ENCODE measurements at places on chromosomes 12 and 14.

- DNase-seq: no peak
Measured at GRCh38 chr12:132505105-132505851, 15.3 kb downstream of the FBRSL1 start.

- DNase-seq: no peak
Measured at GRCh38 chr12:115204957-115205754, 521.2 kb upstream of the TBX3 start.

DNA sequence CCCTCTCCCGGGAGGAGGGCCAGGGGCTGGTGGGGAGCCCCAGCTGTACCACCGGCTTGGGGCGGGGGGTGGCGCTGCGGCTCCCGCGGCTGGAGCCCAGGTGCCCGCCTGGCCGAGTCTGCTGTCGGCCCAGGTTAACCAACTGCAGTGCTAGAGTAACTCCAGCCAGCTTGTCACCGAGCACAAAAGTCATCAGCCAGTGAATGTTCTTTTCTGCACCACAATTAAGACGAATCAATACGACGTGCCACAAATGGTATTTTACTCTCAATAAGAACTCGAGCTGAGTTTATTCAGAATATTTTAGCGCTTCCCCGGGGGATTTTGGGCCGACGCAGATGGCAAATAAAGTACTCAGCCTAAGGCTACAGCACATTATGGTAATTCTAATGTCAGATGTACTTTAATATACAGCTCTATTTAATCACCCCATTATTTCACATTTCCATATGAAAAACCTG, 83.2 kb downstream of the BCL11B start:
- DNase-seq: no peak

DNA sequence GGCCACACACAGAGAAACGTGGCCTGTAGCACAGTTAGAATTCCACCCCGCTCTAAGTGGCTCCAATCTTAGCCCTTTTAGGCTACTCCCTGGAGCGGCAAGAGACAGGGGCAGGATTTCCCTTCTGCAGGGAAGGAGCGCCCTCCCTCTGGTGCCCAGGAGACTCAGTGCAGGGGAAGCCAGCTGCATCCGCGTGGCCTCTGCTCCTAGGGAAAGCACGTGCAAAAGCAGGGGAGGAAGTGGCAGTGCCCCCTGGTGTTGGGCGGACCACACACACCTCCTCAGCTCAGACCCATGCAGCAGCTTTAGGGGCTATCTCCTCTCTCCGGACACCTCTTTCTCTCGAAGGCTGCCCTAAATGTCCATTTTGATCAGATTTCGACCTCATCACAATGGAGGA, 50.0 kb downstream of the SPRING1 start:
- DNase-seq: no peak

DNA sequence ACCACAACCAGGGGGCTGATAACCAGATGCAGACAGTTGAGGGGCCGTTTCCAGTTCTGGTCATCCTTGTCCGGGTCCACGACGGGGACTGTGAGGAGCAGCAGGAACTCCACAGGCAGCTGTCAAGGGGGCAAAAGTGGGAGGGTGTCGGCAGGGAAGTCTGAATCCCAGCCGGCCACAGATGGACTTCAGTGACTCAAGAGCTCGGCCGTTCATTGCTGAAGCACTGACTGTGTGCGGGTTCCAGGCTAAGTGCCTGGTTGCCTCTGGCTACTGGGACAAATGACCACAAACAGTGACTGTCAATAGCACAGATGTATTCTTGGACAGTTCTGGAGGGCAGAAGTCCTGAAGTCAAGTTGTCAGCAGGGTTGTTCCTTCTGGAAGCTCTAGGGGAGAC, 19.6 kb downstream of the SLC8B1 start:
- DNase-seq: no peak

DNA sequence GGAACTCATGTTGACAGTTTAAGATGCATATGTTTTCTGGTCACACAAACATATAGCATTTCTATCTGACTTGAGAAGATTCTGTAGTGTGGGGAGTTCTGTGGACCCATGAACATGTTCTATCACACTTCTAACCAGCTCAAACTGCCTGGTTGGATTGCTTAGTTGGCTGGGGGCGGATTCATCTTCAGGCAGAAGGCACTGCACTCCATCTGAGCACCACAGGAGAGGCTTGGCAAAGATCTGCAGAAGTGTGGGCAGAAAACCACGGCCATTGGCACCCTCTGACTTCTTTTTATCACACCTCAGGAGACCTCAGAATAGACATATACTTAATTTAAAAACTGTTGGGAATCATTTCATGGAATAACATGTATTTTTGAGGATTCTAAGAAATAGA, 68.5 kb downstream of the LIN7A start:
- DNase-seq: no peak

DNA sequence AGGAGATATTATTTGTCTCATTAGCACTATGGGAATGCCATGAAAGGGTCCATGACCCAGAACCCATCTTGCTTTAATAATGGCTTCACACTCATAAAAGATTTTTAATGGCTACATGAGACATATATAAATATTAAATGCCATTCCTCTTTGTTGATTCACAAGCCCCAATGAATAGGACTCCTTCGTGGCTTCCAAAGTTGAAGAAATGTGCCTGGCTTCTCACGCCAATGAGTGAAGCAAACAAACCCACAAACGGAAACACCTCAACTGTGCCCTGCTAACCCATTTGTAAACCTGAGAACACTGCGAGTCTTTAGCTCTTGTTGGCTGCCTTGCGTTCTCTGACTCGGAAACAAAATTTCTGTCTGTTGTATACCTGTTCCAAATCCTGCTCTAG, 381.7 kb upstream of the DDHD1 start:
- DNase-seq: no peak

DNA sequence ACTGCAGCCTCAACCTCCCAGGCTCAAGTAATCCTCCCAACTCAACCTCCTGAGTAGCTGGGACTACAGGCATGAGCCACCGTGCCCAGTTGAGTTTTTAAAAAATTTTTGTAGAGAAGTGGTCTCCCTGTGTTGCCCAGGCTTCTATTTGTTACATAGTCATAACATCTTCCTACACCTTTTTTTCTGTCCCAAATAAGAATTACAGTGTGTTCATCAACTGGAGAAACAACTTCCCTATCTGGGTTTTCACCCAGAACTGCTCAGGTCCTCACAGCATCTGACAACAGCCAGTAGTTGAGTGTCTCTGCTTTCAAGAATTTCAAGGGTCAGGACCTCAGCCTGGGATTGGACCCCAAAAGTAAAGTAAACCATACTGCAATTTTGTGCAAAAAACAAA, 235.2 kb upstream of the AMIGO2 start:
- DNase-seq: no peak

DNA sequence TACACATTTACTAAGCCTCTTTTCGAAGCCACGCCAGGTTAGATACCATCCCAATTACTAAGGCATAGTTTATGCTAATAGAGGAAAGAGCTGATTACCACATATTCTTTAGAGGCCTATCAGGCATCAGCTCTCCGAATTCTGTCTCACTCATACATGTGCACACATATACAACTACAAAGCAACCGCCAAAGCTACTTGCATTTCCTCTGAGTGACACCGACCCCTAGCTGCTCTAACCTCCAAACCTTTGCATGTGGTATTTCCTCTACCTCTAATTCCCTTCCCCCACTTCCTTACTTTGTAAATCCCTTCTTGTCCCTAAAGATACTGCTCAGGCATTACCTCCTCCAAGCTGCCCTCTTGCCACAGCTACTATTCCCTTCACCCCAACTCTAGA, 107.2 kb downstream of the DUSP6 start:
- no peak for DNase-seq

DNA sequence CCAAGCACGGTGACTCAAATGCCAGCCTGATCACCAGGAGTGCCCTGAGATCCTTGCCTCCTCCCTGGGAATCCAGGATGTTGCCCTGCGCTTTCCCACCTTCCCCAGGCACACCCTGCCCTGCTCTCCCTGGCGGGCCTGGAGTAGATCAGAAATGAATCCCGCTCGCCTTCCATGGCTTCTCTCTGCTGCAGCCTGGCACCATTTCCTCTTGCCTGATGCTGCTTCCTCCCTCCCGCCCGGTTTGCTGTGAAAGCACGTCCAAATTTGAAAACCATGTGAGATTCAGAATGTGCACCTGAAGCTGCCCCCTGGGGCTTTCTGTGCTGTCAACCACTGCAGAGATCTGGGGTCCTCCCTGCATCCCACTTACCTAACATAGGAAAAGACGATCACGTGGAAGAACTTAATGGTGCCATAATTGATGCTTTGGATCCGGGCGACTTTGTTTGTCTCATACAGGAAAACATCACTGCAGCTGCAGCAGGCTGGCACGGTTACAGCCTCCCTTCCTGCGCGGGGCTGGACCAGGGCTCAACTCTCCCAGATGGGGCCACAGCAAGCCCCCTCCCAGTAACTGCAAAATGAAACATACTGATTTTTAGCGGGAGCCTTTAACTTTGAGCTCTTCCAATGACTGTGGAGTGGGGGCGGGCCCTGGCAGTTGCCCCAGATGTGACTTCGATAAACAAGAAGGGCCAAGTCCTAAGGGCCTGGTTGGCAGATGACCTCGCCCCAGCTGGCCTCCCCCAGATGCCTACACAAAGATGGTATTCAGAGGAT, 24.9 kb upstream of the C12orf76 start:
- no peak for DNase-seq

GRCh38 chr14:35853225-35853624, 27.1 kb downstream of the BRMS1L start:
- DNase-seq: no peak

GRCh38 chr14:88323086-88323522, at the start of gene KCNK10:
KCNK10 (minus strand) TSS chr14:88323269; CDS start chr14:88322798, 471 bp downstream.
- DNase-seq: no peak

- no peak for DNase-seq
Measured at GRCh38 chr14:39467889-39468524, 35.8 kb upstream of the FBXO33 start.

GRCh38 chr12:99455350-99456035, 192.1 kb upstream of the GARIN6 start:
- DNase-seq: no peak

DNA sequence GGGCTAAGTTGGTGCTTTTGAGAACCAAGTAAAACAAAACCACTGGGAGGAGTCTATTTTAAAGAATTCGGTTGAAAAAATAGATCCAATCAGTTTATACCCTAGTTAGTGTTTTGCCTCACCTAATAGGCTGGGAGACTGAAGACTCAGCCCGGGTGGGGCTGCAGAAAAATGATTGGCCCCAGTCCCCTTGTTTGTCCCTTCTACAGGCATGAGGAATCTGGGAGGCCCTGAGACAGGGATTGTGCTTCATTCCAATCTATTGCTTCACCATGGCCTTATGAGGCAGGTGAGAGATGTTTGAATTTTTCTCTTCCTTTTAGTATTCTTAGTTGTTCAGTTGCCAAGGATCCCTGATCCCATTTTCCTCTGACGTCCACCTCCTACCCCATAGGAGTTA, 1.8 kb upstream of the RAB5B start:
- no peak for DNase-seq

DNA sequence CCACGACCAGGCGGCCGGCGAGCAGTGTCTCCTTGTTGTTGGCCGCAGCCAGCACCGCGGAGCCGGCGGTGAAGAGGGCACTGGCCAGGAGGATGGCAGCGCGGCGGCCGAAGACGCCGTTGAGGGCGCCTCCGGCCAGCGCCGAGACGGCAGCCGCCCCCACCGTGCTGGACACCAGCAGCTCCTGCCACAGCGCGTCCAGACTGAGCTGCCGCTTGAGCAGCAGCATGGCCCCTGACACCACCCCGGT, 691 bp downstream of the SLC2A13 start:
- no peak for DNase-seq

- no peak for DNase-seq
Measured at GRCh38 chr12:5377997-5378592, 53.8 kb upstream of the NTF3 start.

DNA sequence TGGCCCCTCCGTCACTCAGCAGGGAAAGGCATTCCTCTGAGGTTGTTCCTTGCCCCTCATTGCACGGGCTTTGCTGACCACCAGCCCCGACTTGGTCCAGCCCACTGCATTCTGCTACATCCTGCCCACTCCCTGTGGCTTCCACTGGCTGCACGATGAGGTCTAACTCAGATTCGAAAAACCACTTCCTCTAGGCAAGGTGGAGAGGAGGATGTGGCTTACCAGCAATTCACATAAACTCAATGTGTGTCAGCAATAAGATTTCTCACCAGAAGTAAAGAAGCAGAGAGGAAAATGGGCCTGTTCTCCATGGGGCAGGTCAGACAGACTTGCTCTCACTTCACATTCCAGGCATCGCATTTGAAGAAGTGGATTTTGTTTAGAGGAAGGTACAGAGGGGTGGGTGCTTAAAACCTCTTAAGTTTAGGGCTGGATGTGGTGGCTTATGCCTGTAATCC, 14.7 kb downstream of the GPR68 start:
- DNase-seq: no peak

GRCh38 chr12:49049566-49050224, 10.9 kb downstream of the KMT2D start:
- no peak for DNase-seq

DNA sequence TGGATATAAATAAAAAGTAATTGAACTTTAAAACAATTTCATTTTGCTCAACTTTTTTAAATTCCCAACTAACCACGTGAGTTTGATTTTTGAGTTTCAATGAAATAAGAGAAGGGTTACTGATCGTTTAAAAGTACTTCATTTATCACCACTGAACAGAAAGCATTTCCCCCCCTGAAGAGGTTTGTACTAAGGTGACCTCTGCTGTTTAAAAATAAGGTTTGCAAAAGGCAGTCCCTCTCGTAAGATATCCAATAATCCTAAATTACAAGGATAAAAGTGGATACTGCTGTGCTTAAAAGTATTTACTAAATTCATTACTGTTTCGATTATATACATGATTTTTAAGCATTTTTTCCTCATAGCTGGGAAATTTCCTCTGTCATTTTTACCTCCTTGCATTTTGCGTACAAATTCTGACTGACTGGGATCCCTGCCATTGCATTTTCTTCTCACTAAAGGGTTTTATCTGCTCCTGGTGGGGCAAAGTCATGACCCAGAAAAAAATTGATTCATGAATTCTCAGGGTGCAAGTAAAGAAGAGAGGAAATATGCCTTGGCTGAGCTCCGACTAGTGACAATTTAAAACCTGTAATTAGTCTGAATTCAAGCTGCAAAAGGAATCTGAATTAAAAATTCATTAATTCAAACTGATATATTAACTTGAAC, 463.8 kb downstream of the PRKD1 start:
- DNase-seq: no peak

DNA sequence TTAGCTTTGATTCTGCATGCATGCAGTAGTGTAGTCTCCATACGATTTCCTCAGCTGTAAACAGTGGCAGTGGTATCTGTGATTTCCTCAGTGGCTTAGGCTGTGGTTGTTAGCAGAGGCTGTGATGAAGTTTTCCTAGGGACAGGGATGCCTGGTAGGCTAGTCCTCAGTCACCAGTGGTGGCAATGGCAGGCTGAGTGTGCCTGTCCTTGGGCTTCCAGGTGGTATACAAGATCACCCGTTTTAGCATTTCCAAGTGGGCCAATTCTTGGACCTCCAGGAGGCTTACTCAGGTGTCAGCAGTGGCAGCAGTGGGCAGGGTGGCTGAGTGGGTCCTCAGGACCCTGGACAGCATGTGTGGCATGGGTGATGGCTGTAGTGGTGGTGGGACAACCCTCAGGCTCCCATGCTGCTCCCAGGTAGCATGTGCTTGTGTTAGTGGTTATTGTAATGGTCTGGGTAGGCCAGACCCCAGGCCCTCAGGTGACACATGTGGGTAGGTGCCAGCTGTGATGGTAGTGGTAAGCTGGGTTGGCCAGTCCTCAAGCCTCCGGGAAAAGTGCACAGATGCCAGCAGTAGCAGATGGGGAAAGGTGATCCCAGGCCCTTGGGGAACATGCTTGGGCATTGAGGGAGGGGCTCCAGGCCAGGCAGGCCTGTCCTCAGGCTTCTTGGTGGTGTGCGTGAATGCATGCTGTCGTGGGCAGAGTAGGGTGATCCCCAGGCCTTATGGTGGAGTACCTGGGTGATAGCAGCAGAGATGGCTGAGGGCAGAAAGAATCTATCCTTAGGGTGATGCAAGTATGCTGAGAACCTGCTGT, 146.5 kb downstream of the PAPOLA start:
- no peak for DNase-seq
